Chondrocyte (in vitro differentiated cells): ENCODE measurements at places on chromosomes 4 and X. TPM values are rescaled to one million over a fixed set of nuclear protein-coding genes. Genes with fewer than 3 reads are reported as not detected.

DNA sequence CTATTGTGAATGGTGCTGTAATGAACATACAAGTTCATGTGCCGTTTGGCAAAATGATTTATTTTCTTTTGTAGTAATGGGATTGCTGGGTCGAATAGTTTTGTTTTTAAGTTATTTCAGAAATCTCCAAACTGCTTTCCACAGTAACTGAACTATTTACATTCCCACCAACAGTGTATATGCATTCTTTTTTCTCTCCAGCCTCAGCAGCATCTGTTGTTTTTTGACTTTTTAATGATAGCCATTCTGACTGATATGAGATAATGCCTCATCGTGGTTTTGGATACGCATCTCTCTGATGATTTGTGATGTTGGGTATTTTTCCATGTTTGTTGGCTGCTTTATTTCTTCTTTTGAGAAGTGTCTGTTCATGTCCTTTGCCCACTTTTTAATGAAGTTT, 246.3 kb upstream of the ADGRL3 start:
- no peak for DNase-seq
- peaks cover 21% of the 10 kb centered on the region for H3K4me1 ChIP-seq
- H3K36me3 ChIP-seq = no peaks in the 10 kb centered on the region

DNA sequence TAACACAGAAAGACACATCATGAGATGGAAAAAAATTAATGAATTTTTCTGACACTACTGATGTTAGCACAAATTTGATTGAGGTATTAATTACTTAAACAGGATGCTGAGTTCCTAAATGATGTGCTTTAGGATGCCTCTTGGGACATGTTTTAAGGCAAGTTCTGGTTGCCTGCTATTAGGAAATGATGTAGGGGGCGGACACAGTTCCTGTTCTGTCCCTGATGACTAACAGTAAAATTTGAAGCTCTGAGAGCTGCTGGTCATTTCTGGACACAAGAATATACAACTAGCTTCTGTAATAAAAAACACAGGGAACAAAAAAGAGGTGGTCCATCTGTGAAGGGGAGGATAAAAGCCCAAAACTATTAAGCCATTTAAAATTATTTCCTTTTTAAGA, 163.2 kb upstream of the ETNPPL start:
- DNase-seq = no peak
- H3K36me3 ChIP-seq = no peaks in the 10 kb centered on the region
- H3K27ac ChIP-seq = no peak overlapping the region
- H3K27me3 ChIP-seq = no peaks in the 10 kb centered on the region
- no peak overlapping the region for H3K4me3 ChIP-seq

- no peak for DNase-seq
- H3K27ac ChIP-seq = no peak overlapping the region
- no peak overlapping the region for H3K4me3 ChIP-seq
- H3K27me3 ChIP-seq = no peaks in the 10 kb centered on the region
- H3K4me1 ChIP-seq = peaks cover 26% of the 10 kb centered on the region
- H3K36me3 ChIP-seq = peaks cover 4% of the 10 kb centered on the region
These were observed 20.0 kb downstream of the DDX3X start for GRCh38 chrX:41353985-41354384.

DNA sequence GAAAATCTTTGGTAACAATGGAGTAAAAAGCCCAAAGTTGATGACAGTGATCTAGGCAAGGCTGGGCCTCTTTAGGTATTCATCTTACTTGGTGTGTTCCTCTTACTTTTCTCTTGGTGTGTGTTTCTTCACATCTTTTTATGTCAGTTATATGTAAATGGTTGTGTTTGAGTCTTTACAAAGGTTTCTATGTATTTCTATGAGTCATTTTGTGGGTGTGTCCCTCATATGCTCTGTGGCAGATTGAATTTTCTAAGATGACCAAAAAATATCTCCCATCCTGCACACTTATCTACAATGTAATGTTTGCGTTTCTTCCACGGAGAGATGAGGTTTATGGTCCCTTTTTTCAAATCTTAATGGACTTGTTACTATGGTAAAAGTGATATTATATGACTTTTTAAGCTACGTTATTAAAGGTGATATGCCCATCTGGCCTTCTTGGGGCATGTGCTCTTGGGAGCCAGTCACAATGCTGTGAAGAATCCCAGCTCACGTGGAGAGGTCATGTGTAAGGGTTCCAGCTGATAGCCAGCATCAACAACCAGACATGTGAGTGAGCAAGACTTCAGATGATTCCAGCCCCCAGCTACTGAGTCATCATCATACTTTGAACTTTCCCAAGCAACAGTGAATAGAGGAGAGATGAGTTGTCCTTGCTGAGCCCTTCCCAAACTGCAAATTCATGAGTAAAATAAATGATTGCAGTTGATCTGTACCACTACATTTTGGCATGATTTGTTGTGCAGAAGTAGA, 126.9 kb downstream of the CBLL2 start:
- DNase-seq = no peak
- no peaks in the 10 kb centered on the region for H3K27me3 ChIP-seq
- H3K27ac ChIP-seq = peak overlapping the region; percentile 5
- peaks cover 2% of the 10 kb centered on the region for H3K36me3 ChIP-seq
- no peak overlapping the region for H3K4me3 ChIP-seq

GRCh38 chr4:95429416-95429815, 119.4 kb downstream of the UNC5C start:
- peaks cover 33% of the 10 kb centered on the region for H3K4me1 ChIP-seq
- H3K27ac ChIP-seq = no peak overlapping the region
- no peaks in the 10 kb centered on the region for H3K36me3 ChIP-seq
- H3K4me3 ChIP-seq = no peak overlapping the region
- H3K27me3 ChIP-seq = no peaks in the 10 kb centered on the region
- DNase-seq = no peak

- no peaks in the 10 kb centered on the region for H3K4me1 ChIP-seq
- H3K27me3 ChIP-seq = peaks cover 17% of the 10 kb centered on the region
- H3K36me3 ChIP-seq = no peaks in the 10 kb centered on the region
- no peak overlapping the region for H3K27ac ChIP-seq
These were observed 213.0 kb upstream of the GK2 start for GRCh38 chr4:79621061-79621460.

DNA sequence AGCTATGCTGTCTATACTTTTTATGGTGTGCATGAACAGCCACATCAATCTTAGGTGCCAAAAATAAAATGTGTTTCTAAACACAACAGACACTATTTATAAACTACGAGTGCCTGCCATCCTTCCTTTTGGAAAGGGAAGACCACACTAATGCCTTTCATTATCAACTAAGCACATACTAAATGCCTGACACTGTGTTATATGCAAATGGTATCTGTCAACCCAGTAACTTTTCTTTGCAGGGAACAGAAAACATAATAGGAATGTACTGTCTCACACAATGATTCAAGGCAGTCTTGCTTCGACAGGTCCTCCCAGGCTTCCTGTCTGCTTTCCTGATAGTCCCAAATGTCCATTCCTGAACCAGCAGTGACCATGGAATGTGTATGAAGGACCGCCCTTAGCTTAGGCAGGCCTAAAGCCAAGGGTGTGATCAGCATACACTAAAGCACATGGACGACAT, 43.8 kb downstream of the ADGRA3 start:
- H3K27ac ChIP-seq = no peak overlapping the region
- H3K36me3 ChIP-seq = peaks cover 9% of the 10 kb centered on the region
- no peaks in the 10 kb centered on the region for H3K27me3 ChIP-seq
- peaks cover 28% of the 10 kb centered on the region for H3K4me1 ChIP-seq

GRCh38 chrX:132908891-132909290, 49.5 kb downstream of the HS6ST2 start:
- peaks cover 23% of the 10 kb centered on the region for H3K4me1 ChIP-seq
- H3K27ac ChIP-seq = peak overlapping the region; percentile 67
- no peak for DNase-seq
- H3K36me3 ChIP-seq = no peaks in the 10 kb centered on the region
- H3K4me3 ChIP-seq = no peak overlapping the region

- H3K27me3 ChIP-seq = no peaks in the 10 kb centered on the region
- peak overlapping the region; percentile 92 for H3K27ac ChIP-seq
- peaks cover 16% of the 10 kb centered on the region for H3K4me1 ChIP-seq
- H3K4me3 ChIP-seq = peak overlapping the region; percentile 77
- DNase-seq = no peak
These were observed 847 bp downstream of the PI4K2B start for GRCh38 chr4:25234390-25235370.

GRCh38 chr4:186738421-186738820, 14.8 kb upstream of the FAT1 start:
- no peak for DNase-seq
- peaks cover 28% of the 10 kb centered on the region for H3K4me1 ChIP-seq
- H3K27me3 ChIP-seq = no peaks in the 10 kb centered on the region
- no peak overlapping the region for H3K4me3 ChIP-seq

DNA sequence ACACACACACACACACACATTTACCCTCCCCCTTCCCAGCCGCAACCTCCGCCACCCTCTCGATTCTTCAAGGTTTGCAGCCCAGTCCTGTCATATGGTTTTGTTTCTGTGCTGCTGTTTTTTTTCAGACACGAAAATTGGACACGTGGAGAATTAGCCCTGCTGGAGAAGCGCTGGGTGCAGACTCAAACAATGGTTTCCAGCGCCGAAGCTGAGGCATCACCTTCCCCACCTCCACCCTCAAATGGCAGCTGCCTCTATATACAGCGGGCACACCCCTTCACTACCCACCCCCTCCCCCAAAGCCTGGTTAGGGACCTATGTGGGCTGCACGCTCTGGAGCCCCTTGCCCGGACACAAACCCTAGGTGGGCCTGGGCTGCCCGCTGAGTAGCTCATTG, 87.9 kb downstream of the BCOR start:
- H3K4me1 ChIP-seq = peaks cover 20% of the 10 kb centered on the region
- DNase-seq = no peak
- peaks cover 5% of the 10 kb centered on the region for H3K27me3 ChIP-seq
- H3K4me3 ChIP-seq = no peak overlapping the region
- no peak overlapping the region for H3K27ac ChIP-seq
- no peaks in the 10 kb centered on the region for H3K36me3 ChIP-seq

DNA sequence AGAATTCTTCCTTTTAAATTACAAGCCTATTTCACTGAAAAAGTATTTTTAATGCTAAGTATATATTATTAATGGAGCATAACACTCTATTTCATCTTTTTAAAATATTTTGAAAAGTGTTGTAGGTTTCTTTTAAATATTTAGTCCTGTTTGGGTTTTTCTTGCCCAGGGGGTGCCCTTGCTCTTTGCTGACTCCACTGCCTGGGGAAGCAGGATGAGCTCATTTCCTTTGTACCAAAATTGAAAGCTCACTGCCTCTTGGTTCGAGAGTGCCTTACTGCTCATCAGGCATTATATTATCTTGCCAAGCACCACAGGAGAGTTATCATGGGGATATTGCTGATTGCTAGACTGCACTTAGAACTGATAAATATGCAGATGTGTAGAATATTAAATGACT, 819.2 kb downstream of the PCDH18 start:
- no peak for DNase-seq
- peaks cover 15% of the 10 kb centered on the region for H3K4me1 ChIP-seq
- H3K4me3 ChIP-seq = no peak overlapping the region
- no peaks in the 10 kb centered on the region for H3K36me3 ChIP-seq

GRCh38 chr4:175773566-175773965, 38.5 kb downstream of the GPM6A start:
- no peaks in the 10 kb centered on the region for H3K36me3 ChIP-seq
- H3K4me1 ChIP-seq = no peaks in the 10 kb centered on the region
- no peak for DNase-seq
- H3K27ac ChIP-seq = no peak overlapping the region
- peaks cover 7% of the 10 kb centered on the region for H3K27me3 ChIP-seq

DNA sequence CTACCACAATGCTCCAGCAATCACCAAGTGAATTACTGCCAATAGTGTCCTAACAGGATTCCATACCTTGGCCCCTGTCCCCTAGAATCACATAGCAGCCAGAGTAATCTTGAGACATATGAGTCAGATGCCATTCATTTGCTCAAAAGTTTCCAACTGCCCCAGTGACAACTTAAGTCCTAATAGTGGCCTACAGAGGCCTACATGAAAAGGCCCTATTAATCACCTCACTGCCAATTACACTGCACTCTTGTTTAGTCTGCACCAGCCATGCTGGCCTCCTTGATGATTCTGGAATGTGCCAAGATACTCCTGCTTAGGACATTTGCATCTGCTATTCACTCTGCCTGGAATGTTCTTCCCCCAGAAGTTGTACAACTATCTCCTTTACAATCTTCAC, 130.7 kb downstream of the NR3C2 start:
- no peak overlapping the region for H3K27ac ChIP-seq
- peaks cover 14% of the 10 kb centered on the region for H3K27me3 ChIP-seq
- H3K36me3 ChIP-seq = no peaks in the 10 kb centered on the region
- no peak for DNase-seq
- H3K4me1 ChIP-seq = no peaks in the 10 kb centered on the region

DNA sequence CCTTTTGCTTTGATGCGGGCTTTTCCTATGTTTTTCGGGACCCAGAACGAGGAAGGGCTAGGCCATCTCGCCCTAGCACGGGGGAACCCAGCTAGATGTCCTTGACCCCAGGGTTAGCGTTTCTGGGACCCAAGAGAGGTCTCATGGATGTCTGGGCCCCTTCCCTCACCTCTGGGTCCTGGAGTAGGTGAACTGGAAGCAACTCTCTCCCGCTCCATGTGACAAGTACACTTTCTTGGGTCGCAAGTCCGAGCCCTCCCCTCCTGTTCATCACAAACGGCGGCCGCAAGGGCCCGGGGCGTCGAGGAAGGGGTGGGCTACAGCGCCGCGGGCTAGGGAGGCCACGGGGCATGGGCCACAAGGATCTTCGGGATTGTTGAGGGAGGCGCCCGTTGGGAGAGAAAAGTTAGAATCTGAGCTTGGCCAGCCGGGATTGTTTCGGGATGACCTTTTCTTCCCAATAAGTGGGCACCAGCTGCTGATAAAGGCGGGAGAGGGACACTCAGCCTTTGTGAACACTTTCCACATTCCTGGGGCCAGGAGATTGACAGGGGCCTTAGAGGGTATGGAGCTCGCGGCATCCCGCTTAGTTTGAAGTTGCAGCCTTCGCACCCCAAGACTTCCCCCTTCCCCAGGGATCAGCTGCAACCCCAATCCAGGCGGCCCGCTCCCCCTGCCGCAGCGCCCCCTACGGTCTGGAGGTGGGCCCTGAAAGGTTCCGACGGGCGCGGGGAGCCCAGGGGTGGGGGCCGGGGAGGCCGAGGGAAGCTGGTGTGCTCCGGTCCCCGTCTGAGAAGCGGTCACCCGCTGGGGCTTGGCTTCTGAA, 136.9 kb upstream of the ZIC3 start:
- H3K4me1 ChIP-seq = peaks cover 8% of the 10 kb centered on the region
- no peak overlapping the region for H3K4me3 ChIP-seq
- no peak for DNase-seq
- peaks cover 29% of the 10 kb centered on the region for H3K27me3 ChIP-seq
- no peak overlapping the region for H3K27ac ChIP-seq

Gene ATP2B3
- 0.17 to 0.46 TPM (median 0.37 TPM) in 3 replicates for total RNA-seq

Gene RAB40AL
- 0.70 to 1.6 TPM in 2 of 3 replicates, not detected in the other for total RNA-seq

Gene DRD5
- not detected in 3 replicates for total RNA-seq
